ENCODE measurements at places on chromosomes 1 and 21.

- DNase-seq: no peak
Observed at GRCh38 chr1:192100686-192101468, 57.4 kb upstream of the RGS18 start.

- no peak for DNase-seq
Observed at GRCh38 chr1:10506677-10507047, 31.9 kb downstream of the PEX14 start.

DNA sequence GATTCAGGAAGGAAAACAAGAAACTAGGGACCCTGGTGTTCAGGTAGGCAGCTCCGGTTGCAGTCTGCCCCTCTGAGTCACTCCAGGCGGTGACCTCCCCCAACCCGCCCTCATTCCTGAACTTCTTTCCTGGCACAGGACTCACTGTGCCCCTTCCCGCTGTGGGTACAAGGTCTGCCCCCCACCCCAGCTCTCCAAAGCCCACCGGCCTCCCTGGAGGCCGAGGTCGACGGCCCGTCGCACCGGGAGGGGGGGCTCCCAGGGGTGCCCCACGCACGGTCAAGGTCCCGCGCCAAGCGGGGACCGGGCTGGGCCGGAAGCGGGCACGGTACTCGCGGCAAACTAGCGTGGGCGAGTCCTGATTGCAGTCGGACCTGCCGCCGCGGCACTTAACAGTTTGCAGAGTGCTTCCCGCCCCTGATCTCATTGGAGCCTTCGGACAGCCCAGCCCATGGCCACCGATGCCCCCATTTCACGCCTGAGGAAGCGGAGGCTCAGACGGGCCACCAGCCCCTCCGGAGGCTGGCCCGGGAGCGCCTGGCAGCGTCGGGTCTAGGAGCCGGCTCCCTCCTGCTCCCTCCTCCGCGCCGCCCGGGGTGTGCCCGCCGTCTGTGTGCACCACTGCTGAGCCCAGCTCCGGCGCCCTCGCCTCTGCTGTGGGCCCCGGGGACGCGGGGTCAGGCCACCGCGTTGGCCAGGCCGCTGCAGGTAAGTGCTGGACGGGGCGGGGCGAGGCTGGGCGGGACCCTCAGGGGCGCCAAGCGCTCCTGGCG, at the start of gene GJB3:
Gene GJB3, plus strand, starts transcription at position 144 of the 773 bp plus-strand sequence. CDS start 3,549 bp downstream, outside the sequence.
- no peak for DNase-seq

- DNase-seq: no peak
Observed at GRCh38 chr1:205493241-205494085, 11.0 kb upstream of the CDK18 start.

- DNase-seq: no peak
Observed at GRCh38 chr1:188154196-188154595, 1325.4 kb downstream of the PLA2G4A start.

GRCh38 chr1:222454782-222455181, 93.1 kb downstream of the HHIPL2 start:
- DNase-seq: no peak

DNA sequence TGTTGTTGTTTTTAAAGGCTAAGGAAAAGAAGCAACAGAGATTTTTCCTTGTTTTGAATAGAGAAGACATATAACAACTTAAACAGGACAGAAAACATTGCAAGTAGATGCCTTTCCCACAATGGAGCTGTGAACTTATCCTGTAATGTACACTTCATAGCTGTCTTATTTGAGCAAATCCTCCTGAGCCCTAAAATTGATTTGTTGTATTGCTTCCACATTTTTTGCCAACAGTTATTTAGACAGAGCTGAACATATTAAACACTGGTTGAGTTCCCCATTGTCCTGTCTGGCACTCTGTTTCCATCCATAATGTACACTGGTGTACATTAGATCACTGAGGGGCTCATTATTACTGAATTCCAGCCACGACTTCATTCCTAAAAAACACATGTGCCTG, 32.2 kb downstream of the CACHD1 start:
- no peak for DNase-seq
